Pancreas (tissue), 10 donors: ENCODE measurements at places on chromosomes 16 and 17.

- H3K36me3 ChIP-seq: no peaks in the 10 kb centered on the region
- H3K4me3 ChIP-seq: no peak overlapping the region
- no peaks in the 10 kb centered on the region for H3K27me3 ChIP-seq
- H3K27ac ChIP-seq: no peak overlapping the region
- DNase-seq: no peak
- H3K4me1 ChIP-seq: no peaks in the 10 kb centered on the region
Observed at GRCh38 chr17:34176440-34176839, 78.6 kb upstream of the CCL2 start.

GRCh38 chr16:52786091-52786490 lies 239.1 kb upstream of the TOX3 start:
- H3K36me3 ChIP-seq: no peaks in the 10 kb centered on the region
- no peaks in the 10 kb centered on the region for H3K27me3 ChIP-seq
- no peaks in the 10 kb centered on the region for H3K4me1 ChIP-seq

DNA sequence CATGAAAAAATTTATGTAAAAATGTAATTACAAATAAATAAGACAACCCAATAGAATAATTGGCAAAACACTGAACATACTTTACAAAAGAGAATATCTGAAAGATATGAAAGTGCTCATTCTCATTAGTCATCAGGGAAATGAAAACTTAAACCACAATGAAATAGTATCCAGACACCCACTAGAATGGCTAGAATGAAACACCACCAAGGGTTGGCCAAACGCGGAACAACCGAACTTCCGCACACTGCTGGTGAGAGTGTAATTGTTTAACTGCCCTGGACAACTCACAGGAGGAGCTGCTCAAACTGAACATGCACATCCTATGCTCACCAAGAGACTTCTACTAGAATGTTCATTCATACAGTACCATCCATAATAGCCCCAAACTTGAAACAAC lies 5.8 kb upstream of the ZDHHC7 start:
- H3K4me3 ChIP-seq: no peak overlapping the region
- no peak overlapping the region for H3K27ac ChIP-seq
- no peaks in the 10 kb centered on the region for H3K27me3 ChIP-seq
- no peaks in the 10 kb centered on the region for H3K36me3 ChIP-seq
- peaks cover 10% of the 10 kb centered on the region for H3K4me1 ChIP-seq
- no peak for DNase-seq

GRCh38 chr16:21663889-21664647 lies at the start of gene OTOA:
TSS of gene OTOA (plus strand) at chr16:21663968. CDS start at chr16:21678515, 14,547 bp downstream.
- no peak within 1 kb of the TSS for H3K4me3 ChIP-seq
- no peaks in the 10 kb centered on the region for H3K36me3 ChIP-seq
- no peak within 1 kb of the TSS for H3K27ac ChIP-seq
- DNase-seq: peak; percentile 65

DNA sequence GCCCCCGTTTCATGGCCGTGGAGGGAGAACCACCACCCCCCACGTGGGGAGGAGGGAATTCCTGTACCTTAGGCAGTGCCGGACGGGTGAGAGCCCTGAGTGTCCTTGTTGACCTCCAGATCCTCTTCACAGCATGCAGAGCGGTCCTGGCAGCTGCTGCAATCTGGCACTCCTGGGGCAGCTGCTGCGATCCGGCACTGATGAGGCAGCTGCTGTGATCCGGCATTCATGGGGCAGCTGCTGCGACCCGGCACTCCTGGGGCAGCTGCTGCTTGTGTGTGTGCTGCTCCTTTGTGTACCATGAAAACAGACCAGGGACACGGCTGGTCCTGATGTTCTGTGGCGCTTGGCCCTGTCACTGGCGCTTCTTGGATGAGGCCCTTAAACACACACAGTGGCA lies 12.8 kb downstream of the ZNF778 start:
- H3K4me3 ChIP-seq: no peak overlapping the region
- DNase-seq: no peak
- no peak overlapping the region for H3K27ac ChIP-seq
- no peaks in the 10 kb centered on the region for H3K27me3 ChIP-seq
- peaks cover 41% of the 10 kb centered on the region for H3K36me3 ChIP-seq

GRCh38 chr16:16018705-16019104 lies 69.3 kb downstream of the ABCC1 start:
- no peak for DNase-seq
- no peak overlapping the region for H3K27ac ChIP-seq
- H3K36me3 ChIP-seq: no peaks in the 10 kb centered on the region
- no peaks in the 10 kb centered on the region for H3K27me3 ChIP-seq
- H3K4me3 ChIP-seq: no peak overlapping the region

DNA sequence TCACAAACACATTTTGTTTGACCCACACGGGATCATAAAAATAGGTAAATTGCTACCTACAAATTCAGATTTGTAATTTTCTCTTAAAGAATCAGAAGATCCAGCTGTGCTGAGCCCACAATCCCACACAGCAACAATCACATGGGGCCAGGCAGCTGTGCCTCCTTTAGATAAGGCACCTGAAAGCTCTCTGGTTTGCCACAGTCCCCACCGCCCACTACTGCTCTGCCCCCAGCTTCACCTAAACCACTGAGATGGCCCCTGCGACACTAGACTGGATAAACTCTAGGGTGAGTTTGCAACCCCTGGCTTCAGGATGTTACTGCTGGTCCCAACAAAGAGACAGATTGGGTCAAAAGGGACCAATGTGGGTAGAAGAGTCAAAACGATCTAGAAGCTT lies 96.8 kb downstream of the GSG1L start:
- no peak overlapping the region for H3K4me3 ChIP-seq
- H3K4me1 ChIP-seq: no peaks in the 10 kb centered on the region
- no peaks in the 10 kb centered on the region for H3K27me3 ChIP-seq
- no peaks in the 10 kb centered on the region for H3K36me3 ChIP-seq
- DNase-seq: no peak
- H3K27ac ChIP-seq: no peak overlapping the region

DNA sequence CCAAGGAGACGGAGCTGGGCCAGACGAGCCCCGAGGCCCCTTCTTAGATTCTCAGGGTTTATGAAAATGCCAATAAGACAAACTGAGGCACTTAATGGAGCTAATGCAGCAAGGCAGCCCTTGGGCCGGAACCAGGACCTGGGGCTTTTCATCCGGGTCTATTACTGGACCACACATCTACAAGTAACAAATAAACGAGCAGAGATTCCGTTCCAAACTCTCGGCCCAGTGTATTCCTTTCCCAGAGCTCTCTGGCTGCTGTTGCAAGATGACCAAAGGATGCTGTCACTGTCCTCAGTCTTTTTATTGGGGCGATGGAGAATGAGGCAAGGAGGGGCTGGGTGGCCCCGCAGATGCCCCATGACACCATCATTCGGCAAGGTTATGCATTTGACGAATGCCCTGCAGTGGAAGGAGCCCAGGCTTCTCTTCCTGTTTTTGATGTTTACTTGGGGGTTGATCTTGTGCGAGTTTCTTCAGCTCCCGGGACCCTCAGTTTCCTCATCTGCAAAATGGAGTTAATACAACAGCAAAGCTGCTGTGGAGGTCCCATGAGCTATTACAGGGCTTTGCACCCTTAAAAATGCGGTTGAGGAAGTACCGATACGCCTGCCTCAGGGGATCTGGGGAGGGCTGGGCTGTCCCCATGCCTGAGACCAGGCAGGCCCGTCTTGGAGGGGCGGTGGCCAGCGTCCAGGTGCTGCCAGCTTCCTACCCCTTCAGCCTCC lies 1.1 kb upstream of the NTN1 start:
- H3K4me3 ChIP-seq: peak overlapping the region; percentile 63
- no peaks in the 10 kb centered on the region for H3K27me3 ChIP-seq
- H3K4me1 ChIP-seq: peaks cover 6% of the 10 kb centered on the region
- no peaks in the 10 kb centered on the region for H3K36me3 ChIP-seq
- no peak overlapping the region for H3K27ac ChIP-seq

GRCh38 chr16:79605999-79606398 lies 5.5 kb upstream of the MAF start:
- H3K27me3 ChIP-seq: no peaks in the 10 kb centered on the region
- H3K4me3 ChIP-seq: no peak overlapping the region
- no peak for DNase-seq
- no peaks in the 10 kb centered on the region for H3K4me1 ChIP-seq

DNA sequence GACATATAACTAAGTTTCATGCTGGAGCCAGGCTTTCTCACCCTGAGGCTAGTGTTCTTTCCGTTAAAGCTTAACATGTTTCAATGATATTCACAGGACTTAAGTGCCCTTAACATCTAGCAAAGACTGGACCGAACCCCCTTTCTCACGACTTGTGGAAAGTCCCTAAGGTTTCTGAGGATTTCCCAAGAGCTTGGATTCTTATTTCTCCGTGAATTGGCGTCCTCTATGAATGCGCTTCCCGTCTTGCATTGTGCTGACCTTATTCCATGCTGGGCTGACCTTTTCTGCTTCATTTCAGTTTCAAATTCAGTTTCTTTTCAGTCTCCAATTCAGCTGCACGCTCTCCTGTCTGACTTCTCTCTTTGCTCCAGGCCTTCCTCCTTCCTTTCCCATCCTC lies 206.4 kb downstream of the HS3ST3A1 start:
- H3K4me1 ChIP-seq: no peaks in the 10 kb centered on the region
- H3K27ac ChIP-seq: no peak overlapping the region
- H3K27me3 ChIP-seq: no peaks in the 10 kb centered on the region

DNA sequence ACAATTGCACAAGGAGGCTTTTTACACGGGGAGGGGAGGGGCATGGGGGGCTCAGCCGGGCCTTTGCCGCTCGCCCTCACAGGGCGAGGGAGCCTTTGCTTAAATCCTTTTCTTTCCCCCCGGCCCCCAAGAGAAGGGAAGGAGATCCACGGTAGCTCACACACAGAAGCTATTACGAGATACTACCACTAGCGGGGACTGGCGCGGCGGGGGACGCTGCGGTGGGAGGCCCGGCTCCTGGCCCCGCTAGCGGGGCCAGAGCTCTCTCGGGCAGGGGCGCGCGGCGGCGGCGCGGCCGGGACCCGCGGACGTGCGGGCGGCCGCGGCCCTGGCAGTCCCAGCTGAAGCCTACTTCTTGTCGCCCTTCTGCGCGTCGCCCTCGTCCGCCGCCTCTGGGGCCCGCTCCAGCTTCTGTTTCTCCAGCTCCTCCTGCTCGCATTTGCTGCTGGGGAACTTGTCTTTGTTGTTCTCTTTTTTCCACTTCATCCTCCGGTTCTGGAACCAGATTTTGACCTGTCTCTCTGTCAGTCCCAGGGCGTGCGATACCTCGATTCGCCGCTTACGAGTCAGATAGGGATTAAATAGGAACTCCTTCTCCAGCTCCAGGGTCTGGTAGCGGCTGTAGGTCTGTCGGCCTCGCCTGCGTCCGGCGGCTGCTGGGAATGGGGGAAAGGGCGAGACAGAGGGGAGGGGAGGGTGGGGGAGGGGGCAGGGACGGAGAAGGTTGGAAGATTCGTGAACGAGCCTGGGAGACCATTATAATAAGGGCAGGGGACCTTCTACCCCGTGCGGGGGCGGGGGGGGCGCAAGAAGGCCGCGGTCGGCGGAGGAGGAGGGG lies 2.0 kb downstream of the HOXB8 start:
- H3K4me1 ChIP-seq: peaks cover 5% of the 10 kb centered on the region
- DNase-seq: peak; percentile 66
- no peak overlapping the region for H3K27ac ChIP-seq
- peaks cover 65% of the 10 kb centered on the region for H3K27me3 ChIP-seq

DNA sequence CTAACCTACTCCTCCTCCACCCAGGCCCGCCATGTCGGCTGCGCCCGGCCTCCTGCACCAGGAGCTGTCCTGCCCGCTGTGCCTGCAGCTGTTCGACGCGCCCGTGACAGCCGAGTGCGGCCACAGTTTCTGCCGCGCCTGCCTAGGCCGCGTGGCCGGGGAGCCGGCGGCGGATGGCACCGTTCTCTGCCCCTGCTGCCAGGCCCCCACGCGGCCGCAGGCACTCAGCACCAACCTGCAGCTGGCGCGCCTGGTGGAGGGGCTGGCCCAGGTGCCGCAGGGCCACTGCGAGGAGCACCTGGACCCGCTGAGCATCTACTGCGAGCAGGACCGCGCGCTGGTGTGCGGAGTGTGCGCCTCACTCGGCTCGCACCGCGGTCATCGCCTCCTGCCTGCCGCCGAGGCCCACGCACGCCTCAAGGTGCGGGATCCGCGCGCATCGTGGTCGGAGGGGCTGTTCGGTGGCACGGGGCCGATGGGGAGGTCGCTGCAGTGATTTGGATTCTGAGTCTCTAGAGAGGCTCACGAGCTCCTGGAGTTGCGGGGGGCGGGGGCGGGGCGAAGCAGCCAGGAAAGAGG lies 878 bp downstream of the TRIM72 start:
- H3K36me3 ChIP-seq: no peaks in the 10 kb centered on the region
- H3K27ac ChIP-seq: no peak overlapping the region
- peak overlapping the region; percentile 44 for H3K4me3 ChIP-seq
- DNase-seq: no peak

DNA sequence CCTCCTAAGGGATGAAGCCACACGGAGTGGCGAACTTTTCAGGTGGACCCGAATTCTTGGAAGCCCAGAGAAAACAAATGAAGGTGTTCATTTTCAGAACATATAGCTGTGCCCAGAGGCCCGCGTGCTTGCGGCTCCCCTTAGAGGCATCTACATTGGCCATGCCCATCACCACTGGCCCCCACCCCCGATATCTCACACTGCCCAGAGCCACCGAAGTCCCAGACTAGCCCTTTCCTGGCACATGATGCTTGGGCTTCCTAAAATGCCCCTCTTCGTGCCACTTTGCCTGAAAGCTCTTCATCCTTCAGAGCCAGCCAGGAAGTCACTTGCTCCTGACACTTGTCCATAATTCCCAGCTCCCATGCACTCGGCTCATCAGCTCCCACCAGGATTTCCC lies 2.1 kb upstream of the HEXIM1 start:
- peak overlapping the region; percentile 100 for H3K27ac ChIP-seq
- no peaks in the 10 kb centered on the region for H3K36me3 ChIP-seq
- DNase-seq: no peak
